Cardiac septum (tissue), 1 donor: ENCODE measurements at places on chromosomes 11 and 22.

- DNase-seq: no peak
These were observed 125.7 kb upstream of the DDI1 start for GRCh38 chr11:103910721-103911120.

- no peak for DNase-seq
These were observed 28.0 kb downstream of the SWAP70 start for GRCh38 chr11:9691865-9692264.

GRCh38 chr22:19996694-19997384, 19.8 kb downstream of the ARVCF start:
- DNase-seq: no peak

DNA sequence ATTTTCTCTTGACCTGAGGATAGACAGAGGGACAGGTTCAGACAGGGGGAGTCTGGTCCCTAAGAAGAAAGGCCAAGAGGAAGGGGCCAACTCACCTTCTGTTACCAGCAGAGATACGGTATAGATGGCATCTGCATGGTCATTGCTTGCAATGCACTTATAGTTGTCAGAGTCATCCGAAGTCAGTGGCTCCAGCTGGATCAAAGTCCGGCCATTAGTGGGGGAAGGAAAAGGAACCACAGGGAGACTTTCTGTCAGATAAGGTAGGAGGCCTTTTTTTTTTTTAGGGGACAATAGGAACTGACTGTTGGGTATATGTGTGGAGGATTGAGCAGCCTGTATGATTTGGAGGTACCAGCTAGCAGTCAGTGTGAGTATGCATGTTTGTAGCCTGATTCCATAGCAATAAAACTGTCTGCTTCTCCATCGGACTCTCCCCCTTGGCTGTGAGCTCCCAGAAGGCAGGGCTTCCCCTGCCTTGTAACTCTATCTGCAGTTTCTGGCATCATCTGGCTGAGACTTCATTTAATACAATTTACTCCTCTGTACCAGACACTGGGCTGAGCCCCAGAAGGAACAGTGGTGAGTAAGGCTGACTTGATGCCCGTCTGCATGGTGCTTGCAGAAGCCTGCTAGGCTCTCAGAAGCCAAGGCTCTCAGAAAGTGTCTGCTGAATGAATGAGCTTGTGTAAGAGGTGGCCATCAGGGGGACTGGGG, 5.7 kb downstream of the IGSF22 start:
- no peak for DNase-seq

GRCh38 chr11:962688-963087, 37.0 kb downstream of the AP2A2 start:
- DNase-seq: no peak

DNA sequence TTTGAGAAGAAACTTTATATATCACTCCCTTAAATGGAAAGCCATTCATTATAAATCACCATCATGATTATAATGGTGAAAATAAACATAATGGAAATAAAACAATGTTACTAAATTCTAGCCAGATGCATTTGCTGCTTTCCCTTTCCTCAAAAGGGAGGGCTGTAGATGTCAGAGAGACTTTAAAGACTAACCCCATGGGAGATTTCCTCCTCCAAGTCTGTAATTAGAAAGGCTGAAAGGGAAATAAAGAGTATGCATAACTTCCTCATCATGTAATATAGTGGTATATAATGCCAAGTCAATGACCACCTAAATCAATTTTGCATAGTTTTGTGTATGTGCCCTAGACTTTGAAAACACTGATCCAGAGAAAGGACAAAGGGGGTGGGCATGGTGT, 6.4 kb downstream of the CD6 start:
- no peak for DNase-seq
